ENCODE measurements at places on chromosomes 7 and 10.

DNA sequence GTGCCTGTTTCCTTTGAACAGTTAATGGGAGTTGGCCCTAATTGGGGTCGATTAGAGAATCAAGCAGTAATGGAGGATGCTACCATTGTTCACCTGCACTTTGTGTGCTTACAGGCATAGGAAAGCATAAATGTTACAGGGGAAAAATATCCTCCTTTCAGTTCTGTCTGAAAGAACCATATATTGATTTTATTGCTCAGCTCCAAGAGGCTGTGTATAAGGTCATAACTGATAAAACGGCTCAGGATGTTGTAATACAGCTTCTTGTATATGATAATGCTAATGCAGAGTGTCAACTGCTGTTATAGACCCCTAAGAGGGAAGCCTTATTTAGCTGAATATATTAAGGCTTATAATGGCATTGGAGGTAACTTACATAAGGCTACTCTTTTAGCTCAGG, 32.9 kb upstream of the AKR1C2 start:
- DNase-seq, result no peak

DNA sequence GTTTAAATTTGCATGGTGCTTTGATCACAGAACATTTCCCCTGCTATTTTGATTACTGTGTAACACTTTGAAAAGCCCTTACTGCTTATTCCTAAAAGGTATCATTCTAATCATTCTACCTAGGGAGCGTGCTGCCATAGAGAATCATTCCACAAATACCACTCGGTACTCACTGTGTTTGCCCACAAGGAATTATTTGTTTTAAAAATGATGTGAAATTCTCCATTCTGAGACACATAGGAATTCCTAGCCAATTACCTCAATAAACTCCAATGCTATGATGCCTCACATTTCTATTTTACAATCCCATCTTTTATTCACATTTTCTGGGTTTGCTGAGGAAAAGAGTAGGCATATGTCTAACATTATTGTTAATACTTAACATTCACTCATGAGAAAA, 16.2 kb upstream of the TES start:
- no peak for DNase-seq

DNA sequence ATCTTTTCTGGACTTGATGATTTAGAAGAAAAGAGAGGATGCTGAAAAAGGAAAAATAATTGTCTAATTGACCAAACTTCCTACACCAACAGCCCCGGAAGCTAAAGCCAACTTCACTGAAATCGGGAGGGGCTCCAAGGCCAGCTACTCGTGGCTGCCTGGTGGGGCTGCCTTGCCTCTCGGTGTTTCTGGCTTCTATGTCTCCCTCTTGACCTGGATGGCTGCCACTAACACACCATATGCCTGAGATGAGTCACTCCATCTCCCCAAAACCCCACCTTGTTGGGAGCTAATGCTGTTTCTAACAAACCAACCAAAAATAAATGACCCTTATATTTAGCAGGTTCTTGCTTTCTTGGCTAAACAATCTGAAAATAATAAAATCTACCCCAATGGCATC, 87.6 kb upstream of the AFAP1L2 start:
- DNase-seq, result no peak

- no peak for DNase-seq
Measured at GRCh38 chr10:1233031-1233430, 176.8 kb downstream of the WDR37 start.

- DNase-seq, result no peak
Measured at GRCh38 chr7:138407792-138408191, 52.3 kb upstream of the TRIM24 start.

- no peak for DNase-seq
Measured at GRCh38 chr7:77606562-77606961, 69.5 kb downstream of the PTPN12 start.

- no peak for DNase-seq
Measured at GRCh38 chr10:72221278-72221677, 5.2 kb upstream of the ASCC1 start.

DNA sequence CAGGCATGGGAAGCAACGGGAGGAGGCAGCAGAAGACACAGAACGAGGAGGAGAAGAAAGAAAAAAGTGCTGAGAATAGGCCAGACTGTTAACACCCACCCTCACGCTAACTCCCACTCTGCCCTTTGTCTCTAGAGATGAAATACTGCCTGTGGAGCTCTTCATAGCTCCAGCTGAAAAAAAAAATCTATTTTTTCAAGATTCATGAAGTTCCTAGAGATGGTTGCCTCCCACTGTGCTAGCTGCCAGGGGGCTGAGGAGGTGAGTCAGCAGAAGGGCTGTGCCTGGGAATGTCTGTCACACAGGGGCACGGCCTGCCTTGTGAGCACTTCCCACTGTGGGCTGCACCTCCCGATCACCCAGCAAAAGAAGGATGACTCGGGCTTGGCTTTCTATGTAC, 144.5 kb downstream of the RNF216 start:
- DNase-seq, result no peak

- DNase-seq, result no peak
Measured at GRCh38 chr7:38229386-38229785, 44.0 kb downstream of the TARP start.

- no peak for DNase-seq
Measured at GRCh38 chr7:29331163-29331562, 136.6 kb downstream of the CHN2 start.

GRCh38 chr7:463817-464453, 55.7 kb downstream of the PDGFA start:
- DNase-seq, result no peak

- DNase-seq, result no peak
Measured at GRCh38 chr7:79008786-79009185, 444.7 kb downstream of the MAGI2 start.

- no peak for DNase-seq
Measured at GRCh38 chr7:151601521-151602305, 82.0 kb upstream of the RHEB start.

GRCh38 chr7:131365838-131366237, 38.2 kb downstream of the MKLN1 start:
- no peak for DNase-seq

- no peak for DNase-seq
Measured at GRCh38 chr7:103396471-103396870, 49.0 kb downstream of the PSMC2 start.

DNA sequence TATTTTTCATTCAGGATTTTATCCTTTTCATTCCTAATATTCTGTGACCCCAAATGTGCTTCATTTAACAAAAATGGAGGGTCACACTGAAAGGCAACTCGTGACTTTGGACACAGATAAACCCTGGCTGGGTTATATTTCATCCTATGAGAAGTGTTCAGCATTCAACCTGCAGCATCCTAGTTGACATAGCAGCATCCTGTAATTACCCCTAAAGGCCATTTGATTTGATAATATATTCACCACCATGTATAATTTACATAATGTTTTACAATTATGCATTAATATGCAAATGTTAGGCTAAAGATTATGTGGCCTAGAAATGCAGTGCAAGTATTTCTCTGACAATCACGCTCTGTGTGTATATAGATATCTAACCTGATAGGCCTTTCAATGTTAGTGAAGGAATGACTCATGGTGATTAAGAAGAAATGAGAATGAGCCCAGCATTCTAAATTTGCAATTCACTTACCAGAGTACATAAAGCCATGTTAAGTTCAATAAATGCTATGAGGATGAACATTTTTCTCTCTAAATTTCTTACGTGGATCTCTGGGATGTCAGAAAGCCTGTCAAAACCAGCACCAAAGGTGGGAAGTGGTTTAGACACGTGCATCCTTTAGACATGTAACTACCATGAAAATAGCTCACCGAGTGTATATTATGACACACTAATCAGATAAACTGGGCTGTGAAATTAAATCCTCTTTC, 337.7 kb upstream of the AOAH start:
- DNase-seq, result no peak

- no peak for DNase-seq
Measured at GRCh38 chr10:63670291-63670898, 149.2 kb downstream of the REEP3 start.

GRCh38 chr10:62635127-62635526, 169.4 kb upstream of the ADO start:
- DNase-seq, result no peak

DNA sequence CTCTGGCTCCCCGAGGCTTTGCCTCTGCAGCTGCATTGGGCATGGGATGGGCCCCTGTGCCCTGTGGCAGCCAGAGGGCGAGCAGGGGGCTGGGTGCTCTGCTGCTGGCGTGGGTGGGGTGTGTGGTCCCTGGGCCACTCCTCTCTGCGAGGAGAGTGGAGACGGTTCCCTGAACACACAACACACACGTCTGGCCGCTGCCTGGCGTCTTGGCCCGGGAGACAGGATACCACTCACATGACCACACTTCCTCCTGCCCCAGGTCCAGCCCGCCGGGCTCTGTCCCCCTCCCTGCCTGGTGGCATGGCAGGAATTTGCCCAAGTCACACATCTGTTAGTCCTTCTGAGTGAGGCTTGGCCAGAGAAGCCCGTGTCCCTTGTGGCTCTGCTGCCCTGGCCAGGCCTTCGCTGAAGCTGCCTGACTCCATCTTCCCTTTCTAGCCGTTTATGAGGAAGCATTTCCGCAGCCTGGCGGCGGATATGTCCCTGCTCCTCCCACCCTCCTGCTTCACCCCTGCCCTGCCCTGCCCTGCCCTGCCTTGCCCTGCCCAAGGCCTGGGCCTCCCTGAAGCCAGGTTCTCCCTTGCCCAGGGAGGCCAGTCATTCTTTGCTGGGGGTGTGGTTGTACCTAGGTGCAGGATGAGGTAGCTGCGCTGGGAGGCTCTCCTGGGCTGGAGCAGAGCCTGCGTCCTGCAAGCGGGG, 3.0 kb downstream of the BRI3 start:
- DNase-seq, result no peak

GRCh38 chr7:20795881-20796280, 9.2 kb upstream of the SP8 start:
- no peak for DNase-seq

DNA sequence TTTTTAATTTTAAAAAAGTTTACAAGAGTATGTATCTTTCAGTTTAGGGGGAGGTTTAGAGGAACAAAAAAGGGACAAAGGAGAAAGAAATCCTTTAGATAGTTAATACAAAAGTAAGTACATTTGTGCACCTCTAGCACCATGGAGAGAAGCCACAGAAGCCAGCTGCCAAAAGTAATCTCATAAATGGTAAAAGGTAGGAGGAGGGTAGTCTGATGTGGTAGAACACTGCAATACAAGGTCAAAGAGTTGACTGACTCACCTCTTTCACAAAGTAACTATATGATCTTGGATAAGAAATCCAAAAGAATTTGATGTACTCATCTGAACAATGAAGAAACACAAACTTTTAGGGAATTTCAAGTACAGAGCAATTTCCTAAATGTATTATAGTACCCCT, 68.1 kb downstream of the CNOT4 start:
- no peak for DNase-seq

GRCh38 chr10:10854725-10855124, 162.9 kb upstream of the CELF2 start:
- DNase-seq, result no peak

GRCh38 chr7:1386623-1387220, 72.5 kb downstream of the MICALL2 start:
- no peak for DNase-seq

- no peak for DNase-seq
Measured at GRCh38 chr7:134945691-134946090, 40.6 kb upstream of the AGBL3 start.

- DNase-seq, result no peak
Measured at GRCh38 chr7:158422887-158423560, 164.6 kb downstream of the PTPRN2 start.

DNA sequence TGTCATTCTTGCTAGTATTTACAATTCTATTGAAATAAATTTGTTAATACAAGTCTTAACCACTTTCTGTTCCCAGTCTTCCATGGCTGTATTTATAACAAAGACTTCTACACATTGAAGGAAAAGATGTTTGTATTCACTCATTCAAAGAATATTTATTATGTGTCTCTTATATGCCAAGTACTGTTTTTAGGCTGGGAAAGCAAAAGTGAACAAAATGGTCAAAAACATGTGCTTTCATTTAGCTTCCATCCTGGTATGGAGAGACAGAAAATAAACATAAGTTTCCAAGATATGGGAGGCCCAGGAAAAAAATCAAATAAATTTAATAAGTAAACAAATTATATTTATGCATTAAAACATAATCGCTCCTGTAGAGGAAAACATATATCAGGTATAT, 22.9 kb downstream of the CPED1 start:
- no peak for DNase-seq

GRCh38 chr10:70899096-70899495, 10.7 kb upstream of the PCBD1 start:
- DNase-seq, result no peak

DNA sequence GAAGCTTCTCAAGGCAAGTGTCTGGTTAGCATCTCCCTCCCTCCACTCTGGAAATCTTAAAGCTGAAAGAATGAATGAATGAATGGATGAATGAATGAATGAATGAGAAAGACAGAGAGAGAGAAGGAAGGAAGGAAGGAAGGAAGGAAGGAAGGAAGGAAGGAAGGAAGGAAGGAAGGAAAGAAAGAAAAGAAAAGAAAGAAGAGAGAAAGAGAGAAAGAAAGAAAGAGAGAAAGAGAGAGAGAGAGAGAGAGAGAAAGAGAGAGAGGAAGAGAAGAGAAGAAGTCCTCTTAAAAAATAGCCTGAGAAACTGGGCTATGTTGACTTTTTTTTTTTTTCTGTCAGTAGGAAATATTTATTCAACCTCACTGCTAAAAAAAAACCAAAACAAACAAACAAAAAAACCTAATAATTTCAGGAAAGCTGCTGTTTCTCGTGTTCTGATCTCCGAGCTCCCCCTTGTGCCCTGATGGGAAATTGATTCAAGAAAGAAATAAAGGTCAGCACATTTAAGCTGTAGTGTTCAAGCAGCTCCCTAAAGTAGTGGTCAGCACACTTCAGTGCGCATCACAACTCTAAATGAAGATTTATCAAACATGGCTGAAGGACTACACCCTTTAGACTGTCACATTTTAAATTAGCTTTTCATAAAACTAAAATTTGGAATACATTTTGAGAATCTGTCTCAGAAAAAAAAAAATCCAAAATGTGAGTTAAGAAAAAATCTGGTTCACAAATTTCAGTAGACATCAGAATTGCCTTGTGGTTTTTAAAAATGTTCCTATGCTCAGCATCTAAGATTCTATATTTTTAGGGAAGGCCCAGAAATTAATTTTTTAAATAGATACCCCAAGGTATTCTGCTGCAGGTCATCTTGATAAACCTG, 154.3 kb downstream of the ELAPOR2 start:
- no peak for DNase-seq

DNA sequence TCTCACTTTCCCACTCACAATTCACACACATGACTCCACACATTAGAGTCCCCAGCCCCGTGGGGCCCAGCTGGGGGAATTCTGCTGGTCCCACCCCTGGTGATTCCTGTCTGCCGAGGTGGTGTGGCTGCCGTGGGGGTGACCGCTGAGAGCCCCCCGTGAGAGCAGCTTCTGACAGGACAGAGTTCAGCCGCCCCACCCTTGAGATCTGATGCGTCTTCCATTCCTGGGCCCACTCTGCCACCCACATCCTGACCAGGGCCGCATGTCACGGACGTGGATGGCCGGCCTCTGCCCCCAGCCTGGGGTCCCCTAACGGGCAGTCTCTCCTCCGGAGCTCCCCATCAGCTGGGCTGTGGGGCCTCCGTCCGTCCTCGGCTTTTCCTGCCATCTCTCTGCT, 240.1 kb upstream of the PITRM1 start:
- no peak for DNase-seq

- no peak for DNase-seq
Measured at GRCh38 chr7:87448388-87448787, 27.1 kb downstream of the ABCB4 start.

- no peak for DNase-seq
Measured at GRCh38 chr7:3043544-3044371, at the start of gene CARD11. CARD11 (minus strand) TSS chr7:3043867; CDS start chr7:2958506, 85,361 bp downstream.

GRCh38 chr7:151736403-151736909, 140.5 kb downstream of the PRKAG2 start:
- DNase-seq, result no peak
